Fibroblast of lung (primary cell): ENCODE measurements at places on chromosomes 12 and 14. TPM values are rescaled to one million over a fixed set of nuclear protein-coding genes. Genes with fewer than 3 reads are reported as not detected.

Gene XRCC3
- 2.8 and 9.2 TPM in 2 replicates for total RNA-seq

Gene TAS2R46
- 1.5 and 2.0 TPM in 2 replicates for total RNA-seq

Gene GPR132
- 0.17 and 0.26 TPM in 2 replicates for total RNA-seq

Gene A2M
- total RNA-seq: 95.0 and 239 TPM in 2 replicates

Gene ZC2HC1C
- total RNA-seq: 1.5 and 1.8 TPM in 2 replicates

Gene HOXC12
- total RNA-seq: not detected in 2 replicates

Gene TC2N
- 0.26 and 0.83 TPM in 2 replicates for total RNA-seq

Gene JAG2
- total RNA-seq: 1.8 TPM in 2 replicates

Gene ACOT4
- total RNA-seq: 0.51 and 1.7 TPM in 2 replicates

Gene SYNDIG1L
- not detected in 2 replicates for total RNA-seq

Gene ASCL1
- total RNA-seq: not detected in 2 replicates

Gene TOMM20L
- total RNA-seq: not detected in 2 replicates

Gene KRT83
- not detected in 2 replicates for total RNA-seq

Gene MAP1LC3B2
- 0.51 and 1.2 TPM in 2 replicates for total RNA-seq

Gene ANAPC7
- total RNA-seq: 44.9 and 49.5 TPM in 2 replicates

Gene GPHN
- 9.8 and 13.9 TPM in 2 replicates for total RNA-seq

Gene EGLN3
- total RNA-seq: 0.66 and 1.8 TPM in 2 replicates

Gene PYGL
- 58.6 and 76.8 TPM in 2 replicates for total RNA-seq

Gene MYF6
- total RNA-seq: under 0.01 TPM in 1 of 2 replicates, not detected in the other

Gene NEDD1
- total RNA-seq: 24.9 and 30.7 TPM in 2 replicates

Gene SLCO1B1
- not detected in 2 replicates for total RNA-seq

Gene C12orf54
- not detected in 2 replicates for total RNA-seq

Gene SLC2A14
- total RNA-seq: under 0.01 and 0.17 TPM in 2 replicates

Gene PRKAB1
- 14.6 and 17.0 TPM in 2 replicates for total RNA-seq

Gene PTCSC3
- not detected in 2 replicates for total RNA-seq

Gene TAMALIN
- total RNA-seq: 11.3 and 12.1 TPM in 2 replicates

Gene DYNLL1
- 222 and 289 TPM in 2 replicates for total RNA-seq

Gene TMED8
- 7.4 TPM in 2 replicates for total RNA-seq

Gene WSB2
- total RNA-seq: 77.3 and 122 TPM in 2 replicates

Gene TAS2R8
- total RNA-seq: under 0.01 TPM in 1 of 2 replicates, not detected in the other

Gene DMAC2L
- 3.1 and 4.8 TPM in 2 replicates for total RNA-seq

Gene AGAP2
- under 0.01 and 0.17 TPM in 2 replicates for total RNA-seq

Gene RIMBP2
- total RNA-seq: under 0.01 and 0.17 TPM in 2 replicates

Gene SERPINA10
- not detected in 2 replicates for total RNA-seq

Gene IFNG-AS1
- not detected in 2 replicates for total RNA-seq

Gene POLE2
- total RNA-seq: 3.1 and 4.5 TPM in 2 replicates
